ENCODE measurements at places on chromosomes 3 and 15.

GRCh38 chr15:87267798-87268197, 988.7 kb downstream of the NTRK3 start:
- H3K36me3 ChIP-seq, result no peaks in the 10 kb centered on the region
- no peak for DNase-seq
- H3K27ac ChIP-seq, result no peak overlapping the region
- no peaks in the 10 kb centered on the region for H3K27me3 ChIP-seq
- no peaks in the 10 kb centered on the region for H3K4me1 ChIP-seq

GRCh38 chr3:65732051-65732935, 306.4 kb downstream of the MAGI1 start:
- H3K4me1 ChIP-seq, result peaks cover 18% of the 10 kb centered on the region
- H3K4me3 ChIP-seq, result no peak overlapping the region
- no peak for DNase-seq
- H3K27me3 ChIP-seq, result no peaks in the 10 kb centered on the region

DNA sequence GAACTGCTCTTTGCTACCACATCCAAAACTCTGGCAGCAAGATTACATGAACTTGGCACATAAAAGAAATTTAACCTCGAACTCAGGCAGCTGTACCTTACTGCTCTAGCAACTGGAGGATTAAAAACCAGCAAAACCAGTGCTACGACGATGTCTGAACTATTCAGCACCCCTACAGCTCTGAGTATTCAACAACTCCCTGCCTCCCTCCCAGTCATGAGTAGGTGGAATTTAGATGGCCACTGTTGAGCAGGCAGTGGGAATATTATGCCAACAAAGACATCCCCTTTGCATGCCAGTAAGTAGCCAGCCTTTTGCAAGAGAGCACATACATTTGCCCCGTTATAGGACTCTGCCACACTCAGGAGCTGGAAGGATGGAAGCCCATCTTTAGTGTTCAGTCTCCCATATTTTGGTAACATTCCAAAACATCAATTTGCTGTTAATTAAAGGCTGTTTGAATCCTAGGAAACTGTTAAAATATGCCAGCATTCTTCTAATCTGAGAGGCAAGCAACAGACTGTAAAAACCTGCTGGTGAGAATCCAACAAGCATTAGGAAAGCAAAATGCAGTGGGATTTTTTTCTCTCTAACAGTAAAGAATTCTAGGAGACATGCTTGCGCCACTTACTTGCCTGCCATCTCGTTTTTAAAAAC, 85.4 kb downstream of the ZNF385D start:
- H3K27me3 ChIP-seq, result no peaks in the 10 kb centered on the region
- H3K36me3 ChIP-seq, result no peaks in the 10 kb centered on the region
- H3K4me1 ChIP-seq, result no peaks in the 10 kb centered on the region
- DNase-seq, result no peak

GRCh38 chr15:65611888-65612615, 1.1 kb upstream of the INTS14 start:
- H3K36me3 ChIP-seq, result no peaks in the 10 kb centered on the region
- H3K4me1 ChIP-seq, result peaks cover 25% of the 10 kb centered on the region
- no peaks in the 10 kb centered on the region for H3K27me3 ChIP-seq

- no peak overlapping the region for H3K27ac ChIP-seq
- no peak overlapping the region for H3K4me3 ChIP-seq
- peaks cover 12% of the 10 kb centered on the region for H3K36me3 ChIP-seq
- H3K4me1 ChIP-seq, result peaks cover 59% of the 10 kb centered on the region
These were observed 13.2 kb downstream of the ZDHHC3 start for GRCh38 chr3:44962621-44963393.

DNA sequence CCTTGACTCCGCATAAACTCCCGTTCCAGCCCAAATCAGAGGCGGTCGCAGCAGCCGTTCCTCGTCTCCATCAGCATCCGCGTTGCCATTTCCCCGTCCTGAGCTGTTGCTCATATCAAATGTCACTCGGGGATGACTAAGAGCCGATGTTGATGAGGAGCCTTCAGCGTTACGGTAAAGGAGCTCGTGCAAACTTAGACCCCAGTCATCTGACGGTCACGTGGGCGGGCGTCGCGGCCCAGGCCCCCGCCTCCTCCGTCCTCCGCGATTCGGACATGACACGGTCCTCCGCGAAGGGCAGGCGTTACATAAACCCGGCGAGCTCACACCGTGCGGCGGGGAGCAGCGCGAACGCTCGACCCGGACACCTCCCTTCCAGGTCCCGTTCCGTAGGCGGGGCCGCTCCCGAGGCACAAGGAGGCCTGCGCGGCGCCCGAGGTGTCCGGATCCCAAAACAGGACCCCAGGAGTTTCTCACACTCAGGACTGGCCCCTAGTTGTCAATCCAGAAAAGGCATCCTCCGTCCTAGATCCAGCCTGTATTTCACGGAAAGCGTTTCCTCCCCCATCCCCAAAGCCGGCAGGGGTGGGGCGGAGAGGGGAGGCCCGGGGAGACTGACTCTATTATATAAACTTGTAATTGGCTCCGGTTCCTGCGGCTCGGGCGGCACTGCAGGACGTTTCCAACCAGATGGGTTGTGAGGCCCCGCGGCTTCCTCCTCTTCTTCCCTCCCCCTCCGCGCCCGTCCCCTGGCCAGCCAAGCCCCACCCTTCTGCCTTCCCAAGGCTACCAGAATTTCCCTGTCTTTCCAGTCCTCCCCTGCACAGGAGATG, 100.0 kb upstream of the IGF1R start:
- peak; percentile 82 for DNase-seq
- peaks cover 22% of the 10 kb centered on the region for H3K4me1 ChIP-seq
- peak overlapping the region; percentile 59 for H3K4me3 ChIP-seq
- no peaks in the 10 kb centered on the region for H3K36me3 ChIP-seq

DNA sequence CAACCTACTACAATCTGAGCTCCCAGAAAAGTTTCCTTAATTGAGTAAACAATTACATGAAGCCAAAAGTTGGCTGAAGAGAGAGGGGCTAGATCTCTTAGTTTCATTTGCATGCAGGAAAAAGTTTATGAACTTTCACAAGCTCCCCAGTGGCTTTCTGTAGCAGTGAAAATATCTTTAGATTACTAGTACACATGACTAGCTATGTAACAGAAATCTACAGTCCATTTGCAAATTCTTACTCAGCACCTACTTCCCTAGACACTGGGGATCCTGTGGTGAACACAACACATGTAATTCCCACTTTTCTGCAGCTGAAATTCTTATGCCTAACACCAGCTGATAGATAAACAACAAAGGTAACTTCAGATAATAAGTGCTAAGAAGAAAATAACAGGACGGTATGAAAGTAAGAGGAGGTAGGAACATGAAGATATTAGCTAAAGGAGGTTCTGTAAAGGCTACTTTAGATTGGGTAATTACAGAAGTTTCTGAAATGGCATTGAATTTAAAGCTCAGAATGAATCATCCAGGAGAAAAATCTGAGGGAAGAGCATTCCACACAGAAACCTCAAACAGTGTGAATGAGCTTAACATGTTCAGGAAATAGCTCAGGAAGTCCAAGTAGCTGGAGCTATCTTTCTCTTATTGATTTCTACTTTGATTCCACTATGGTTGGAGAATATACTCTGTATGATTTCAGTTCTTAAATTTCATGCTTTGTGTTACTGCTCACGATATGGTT, 204.8 kb downstream of the MAGI1 start:
- H3K4me3 ChIP-seq, result no peak overlapping the region
- H3K27me3 ChIP-seq, result no peaks in the 10 kb centered on the region
- no peak overlapping the region for H3K27ac ChIP-seq
- DNase-seq, result no peak
- H3K36me3 ChIP-seq, result no peaks in the 10 kb centered on the region

DNA sequence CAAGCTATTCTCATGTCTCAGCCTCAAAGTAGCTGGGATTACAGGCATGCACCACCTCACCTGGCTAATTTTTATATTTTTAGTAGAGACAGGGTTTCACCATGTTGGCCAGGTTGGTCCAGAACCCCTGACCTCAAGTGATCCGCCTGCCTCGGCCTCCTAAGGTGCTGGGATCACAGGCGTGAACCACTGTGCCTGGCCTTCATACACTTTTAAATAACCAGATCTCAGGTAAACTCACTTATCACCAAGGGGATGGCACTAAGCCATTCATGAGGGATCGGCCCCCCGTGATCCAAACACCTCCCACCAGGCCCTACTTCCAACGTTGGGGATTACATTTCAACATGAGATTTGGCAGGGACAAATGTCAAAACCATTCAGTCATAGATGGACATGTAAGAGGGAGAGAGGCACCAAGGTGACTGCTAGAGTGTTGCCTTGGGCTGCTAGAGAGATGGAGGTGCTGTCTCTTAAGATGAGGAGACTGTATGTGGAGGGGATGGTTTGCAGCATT, 13.3 kb upstream of the DOCK3 start:
- H3K4me3 ChIP-seq, result no peak overlapping the region
- H3K36me3 ChIP-seq, result no peaks in the 10 kb centered on the region
- DNase-seq, result no peak

GRCh38 chr3:152452318-152452717, 183.6 kb downstream of the MBNL1 start:
- DNase-seq, result no peak
- H3K4me3 ChIP-seq, result no peak overlapping the region
- H3K4me1 ChIP-seq, result peaks cover 36% of the 10 kb centered on the region

DNA sequence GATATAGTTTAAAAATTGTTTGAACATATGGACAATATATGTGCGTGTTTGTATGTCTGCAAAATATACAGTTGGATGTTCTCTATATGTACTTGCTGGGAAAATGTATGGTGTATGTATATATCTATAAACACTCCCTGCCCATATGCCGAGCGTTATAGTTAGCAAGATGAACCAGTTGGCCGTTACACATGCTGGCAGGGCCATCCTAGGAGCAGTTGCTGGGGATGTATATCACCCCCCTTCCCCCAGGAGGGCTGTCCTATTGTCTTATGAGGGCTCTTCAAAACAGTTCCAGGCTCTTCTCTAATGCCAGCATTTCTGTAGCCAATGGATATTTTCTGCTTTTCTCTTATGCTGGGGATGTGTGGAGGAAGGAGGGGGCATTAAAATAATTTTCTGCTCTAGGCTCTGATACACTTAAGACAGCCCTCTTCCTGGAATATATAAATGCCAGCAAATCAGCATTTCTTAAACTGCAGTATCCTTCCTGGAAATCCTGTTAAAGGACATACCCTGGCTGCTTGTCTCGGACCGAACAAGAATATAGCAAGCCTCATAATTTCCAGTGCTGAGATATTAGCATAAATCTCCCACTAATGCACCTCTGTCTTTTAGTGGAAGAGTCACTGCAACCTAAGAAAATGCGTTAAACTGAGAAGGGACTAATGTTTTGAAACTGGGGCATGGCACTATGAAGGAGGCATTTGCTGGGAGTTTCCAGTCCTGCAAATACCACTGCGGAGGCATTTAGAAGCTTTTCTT, 134.4 kb downstream of the MDFIC2 start:
- H3K4me3 ChIP-seq, result no peak overlapping the region
- no peak overlapping the region for H3K27ac ChIP-seq
- no peaks in the 10 kb centered on the region for H3K36me3 ChIP-seq
- no peaks in the 10 kb centered on the region for H3K4me1 ChIP-seq

- H3K36me3 ChIP-seq, result no peaks in the 10 kb centered on the region
- H3K4me1 ChIP-seq, result peaks cover 35% of the 10 kb centered on the region
- peak overlapping the region; percentile 99 for H3K27ac ChIP-seq
- peak; percentile 71 for DNase-seq
- H3K4me3 ChIP-seq, result peak overlapping the region; percentile 78
- H3K27me3 ChIP-seq, result no peaks in the 10 kb centered on the region
These were observed 474 bp downstream of the ATP2C1 start for GRCh38 chr3:130894130-130894985.

DNA sequence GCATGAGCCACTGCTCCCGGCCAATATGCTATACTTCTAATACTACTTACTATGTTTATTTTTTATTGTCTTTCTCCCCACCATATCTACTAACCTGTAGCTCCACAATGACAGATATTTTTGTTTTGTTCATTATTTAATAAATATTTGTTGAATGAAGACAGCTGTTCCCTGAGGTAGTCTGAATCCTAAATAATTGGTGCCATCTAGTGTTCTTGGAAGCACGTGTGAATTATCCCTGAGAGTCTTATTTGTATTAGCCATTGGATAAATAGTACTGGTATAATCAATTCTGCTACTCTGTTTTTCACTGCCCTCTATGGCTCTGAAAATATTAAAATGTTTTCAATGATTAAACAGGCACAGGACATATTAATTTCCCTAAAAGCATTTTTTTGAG, 5.6 kb upstream of the APPL1 start:
- H3K4me3 ChIP-seq, result no peak overlapping the region
- no peaks in the 10 kb centered on the region for H3K27me3 ChIP-seq
- H3K27ac ChIP-seq, result no peak overlapping the region
- H3K36me3 ChIP-seq, result no peaks in the 10 kb centered on the region

DNA sequence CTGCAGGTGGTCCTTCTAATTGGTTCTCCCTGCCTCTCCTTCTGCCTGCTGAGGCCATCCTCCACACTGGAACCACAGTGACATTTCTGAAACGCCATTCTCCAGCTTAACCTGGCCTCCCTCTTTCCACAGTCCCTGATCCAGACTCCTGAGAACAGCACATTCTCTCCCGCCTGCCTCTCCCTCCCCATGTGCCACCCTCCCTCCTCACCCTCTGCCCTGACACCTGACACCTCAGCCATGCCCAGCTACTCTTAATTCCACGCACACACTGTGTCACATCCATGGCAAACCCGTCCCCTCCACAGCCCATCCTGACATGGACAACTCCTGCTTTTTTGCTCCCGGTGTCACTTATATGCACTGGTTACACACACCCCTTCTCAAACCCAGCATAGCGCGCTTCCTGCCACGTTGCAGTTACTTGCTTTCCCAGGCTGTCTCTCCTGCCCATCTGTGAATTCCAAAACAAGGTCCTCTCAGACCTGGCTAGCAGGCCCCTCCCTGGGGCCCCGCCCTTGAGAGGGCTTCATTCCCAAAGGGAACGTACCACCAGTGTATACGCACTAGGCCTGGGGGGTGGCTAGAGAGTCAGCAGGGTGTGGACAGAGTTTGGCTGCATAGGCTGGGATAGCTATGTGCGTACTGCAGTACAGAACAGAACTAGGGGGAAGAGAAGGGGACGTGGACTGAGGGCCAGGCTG, 92.7 kb upstream of the BLM start:
- no peak overlapping the region for H3K27ac ChIP-seq
- H3K27me3 ChIP-seq, result no peaks in the 10 kb centered on the region
- peaks cover 85% of the 10 kb centered on the region for H3K36me3 ChIP-seq
- H3K4me1 ChIP-seq, result no peaks in the 10 kb centered on the region
- DNase-seq, result no peak

DNA sequence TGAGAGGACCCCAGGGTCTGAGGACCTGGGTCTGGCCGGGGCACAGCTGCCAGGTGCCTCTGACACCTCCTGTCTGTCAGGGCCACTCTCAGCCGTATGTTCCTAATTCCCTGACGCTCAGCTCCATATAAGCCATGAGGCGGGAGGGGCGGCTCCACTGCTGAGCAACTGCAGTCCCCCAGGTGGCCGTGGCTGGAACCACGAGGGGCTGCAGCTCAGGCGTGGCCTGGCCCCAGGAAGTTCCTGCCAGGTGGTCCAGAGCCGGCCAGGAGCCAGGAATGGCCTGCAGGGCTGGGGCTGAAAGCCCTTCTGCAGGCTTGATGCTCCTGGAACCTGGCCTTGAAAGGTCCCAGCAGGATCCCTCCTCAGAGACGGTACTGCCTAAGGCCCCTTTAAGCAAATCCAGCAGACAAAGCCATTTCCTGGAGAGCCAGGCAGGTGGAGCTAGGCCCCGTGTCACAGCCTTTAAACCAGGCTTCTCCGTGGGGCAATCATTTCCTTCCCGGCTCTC, 118.0 kb downstream of the CHSY1 start:
- H3K36me3 ChIP-seq, result no peaks in the 10 kb centered on the region
- no peaks in the 10 kb centered on the region for H3K27me3 ChIP-seq
- DNase-seq, result peak; percentile 26
- no peak overlapping the region for H3K27ac ChIP-seq

Measured in lower lobe of right lung (tissue), 2 donors.